Activated T-cell treated with anti-CD3 and anti-CD28 coated beads for 24 hours (primary cell): ENCODE measurements at places on chromosomes 1 and 21.

- no peak for DNase-seq
Observed at GRCh38 chr1:101302831-101303511, 66.2 kb downstream of the S1PR1 start.

DNA sequence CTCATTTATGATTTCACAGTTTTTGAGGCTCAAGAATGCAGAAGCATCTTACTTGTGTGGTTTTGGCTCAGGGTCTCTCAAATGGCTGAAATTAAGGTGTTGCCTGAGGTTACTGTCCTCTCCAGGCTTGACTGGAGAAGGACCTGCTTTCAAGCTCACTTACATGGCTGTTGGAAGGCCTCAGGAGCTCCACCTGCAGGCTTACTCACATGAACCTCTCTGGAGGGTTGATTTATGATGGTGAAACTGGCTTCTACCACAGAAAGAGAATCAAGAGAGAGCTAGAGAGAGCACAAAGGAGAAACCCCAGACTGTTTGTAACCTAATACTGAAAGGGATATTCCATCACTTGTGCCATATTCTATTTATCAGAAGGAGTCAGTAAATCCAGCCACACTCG lies 6.2 kb upstream of the KCNK2 start:
- no peak for DNase-seq

GRCh38 chr1:113876176-113876575 lies 4.7 kb upstream of the PTPN22 start:
- no peak for DNase-seq

- DNase-seq, result no peak
Observed at GRCh38 chr21:34582506-34583150, 32.3 kb downstream of the RCAN1 start.

DNA sequence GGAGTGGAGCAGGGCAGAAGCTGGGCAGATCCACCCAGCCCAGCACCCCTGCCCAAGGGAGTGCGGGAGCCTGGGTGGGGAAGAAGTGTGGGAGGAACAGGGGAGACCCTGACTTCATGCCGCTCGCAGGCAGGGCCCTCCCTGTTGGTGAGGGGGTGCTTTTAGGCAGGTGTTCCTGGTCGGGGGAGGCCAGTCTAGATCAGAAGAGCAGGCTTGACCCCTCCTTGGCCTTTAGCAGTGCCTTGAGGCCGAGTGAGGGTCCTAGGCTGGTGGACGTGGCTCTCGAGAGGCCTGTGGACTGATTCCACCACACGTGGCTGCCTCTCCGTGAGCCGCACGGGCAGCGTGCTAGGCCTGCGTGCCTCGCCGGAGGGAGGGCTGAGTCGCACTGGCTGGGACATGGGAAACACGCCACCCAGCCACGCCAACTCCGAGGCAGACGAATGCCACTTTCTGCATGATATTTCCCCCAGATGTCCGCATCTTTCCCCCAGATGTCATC lies 19.4 kb upstream of the COL18A1 start:
- no peak for DNase-seq

- DNase-seq, result no peak
Observed at GRCh38 chr21:34835526-34835925, 166.7 kb downstream of the CLIC6 start.

DNA sequence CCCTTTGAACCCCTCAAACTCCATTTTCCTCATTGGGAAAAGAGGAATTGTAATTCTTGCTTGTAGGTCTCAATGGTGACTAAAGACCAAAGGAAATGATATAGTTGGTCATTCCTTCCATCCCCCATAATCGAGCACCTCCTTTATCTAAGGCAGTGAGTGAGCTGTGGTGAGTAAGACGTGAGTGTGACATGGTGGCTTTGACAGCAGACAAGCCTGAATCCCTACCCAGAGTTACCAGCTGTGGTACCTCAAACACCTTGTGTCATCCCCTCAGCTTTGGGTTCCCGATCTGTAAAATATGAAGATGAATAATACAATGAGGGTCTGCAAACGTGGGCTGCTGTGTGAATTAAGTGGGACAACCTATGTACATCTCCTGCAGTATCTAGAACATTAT lies 8.4 kb downstream of the TRAF5 start:
- DNase-seq, result no peak

DNA sequence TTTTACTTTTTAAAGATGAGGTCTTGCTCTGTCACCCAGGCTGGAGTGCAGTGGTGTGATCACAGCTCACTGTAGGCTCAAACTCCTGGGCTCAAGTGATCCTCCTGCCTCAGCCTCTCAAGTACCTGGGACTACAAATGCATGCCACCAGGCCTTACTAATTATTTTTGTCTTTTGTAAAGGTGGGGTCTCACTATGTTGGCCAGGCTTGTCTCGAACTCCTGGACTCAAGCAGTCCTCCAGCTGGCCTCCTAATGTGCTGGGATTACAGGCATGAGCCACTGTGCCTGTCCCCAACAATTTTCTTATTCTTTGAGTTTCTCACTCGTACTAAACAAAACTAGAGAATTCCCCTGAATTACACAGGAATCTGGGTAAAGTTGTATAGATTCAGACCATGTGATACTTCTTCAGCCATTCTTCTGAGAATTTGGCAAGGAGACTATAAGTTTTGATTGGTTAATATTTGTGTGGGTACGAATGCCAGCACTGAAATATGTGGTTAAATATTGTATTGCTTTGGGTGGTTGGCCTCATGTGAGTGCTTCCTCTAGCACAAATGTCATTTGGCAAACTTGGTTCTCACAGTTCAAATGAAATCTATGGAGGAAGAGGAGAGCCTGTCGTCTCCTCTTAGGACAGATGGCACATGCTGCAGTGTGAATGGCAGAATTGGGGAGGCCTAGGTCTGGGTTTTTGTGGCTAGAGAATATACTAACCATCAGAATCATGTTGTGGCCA lies 104.9 kb downstream of the RUNX1 start:
- DNase-seq, result no peak

DNA sequence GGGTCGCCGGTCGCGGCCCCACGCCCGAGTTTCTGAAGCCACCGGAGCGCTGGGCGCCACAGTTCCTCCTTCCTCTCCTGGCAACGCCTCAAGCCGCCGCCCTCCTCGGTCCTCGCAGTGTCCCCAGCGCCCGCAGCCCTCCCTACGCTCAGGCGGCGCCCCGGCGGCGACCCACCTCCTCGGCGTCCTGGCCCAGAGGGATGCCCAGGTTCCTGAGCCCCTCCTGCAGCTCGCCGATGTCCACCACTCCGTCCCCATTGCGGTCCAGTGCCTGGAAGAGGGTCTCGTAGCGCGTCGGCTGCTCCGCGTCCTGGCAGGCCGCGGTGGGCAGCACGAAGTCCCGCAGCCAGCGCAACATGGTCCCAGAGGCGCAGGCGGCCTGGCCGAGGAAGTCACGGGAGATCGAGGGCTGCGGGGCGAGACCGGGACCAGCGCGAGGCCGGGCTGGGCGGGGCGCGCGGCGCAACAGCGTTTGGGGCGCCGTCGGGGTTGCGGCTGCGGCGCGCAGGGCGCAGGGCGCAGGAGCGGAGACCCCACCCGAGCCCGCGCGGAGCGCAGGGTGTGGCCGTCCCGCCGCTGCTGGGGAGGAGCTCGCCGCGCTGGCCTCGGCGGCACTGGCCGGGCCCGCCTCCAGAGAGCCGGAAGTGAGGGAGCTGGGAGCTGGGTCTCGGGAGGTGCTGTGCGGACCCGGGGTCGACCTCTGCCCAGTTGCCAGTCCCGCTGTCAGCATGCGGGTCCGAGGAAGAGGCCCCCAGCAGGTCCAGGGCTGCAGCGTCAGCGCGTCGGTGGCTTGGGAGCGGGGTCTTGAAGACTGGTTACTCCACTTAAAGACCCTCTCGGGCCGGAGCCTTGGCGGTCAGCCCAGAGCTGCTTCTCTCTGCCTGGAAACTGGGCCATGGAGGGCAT lies at the start of gene SLC25A24:
SLC25A24 (minus strand) TSS at position 563 of the 906 bp plus-strand sequence; CDS start at position 358, 205 bp downstream.
- peak; percentile 69 for DNase-seq

GRCh38 chr1:185080422-185080821 lies 35.1 kb downstream of the RNF2 start:
- no peak for DNase-seq

- DNase-seq, result peak; percentile 99
Observed at GRCh38 chr1:8878698-8879463, 395 bp upstream of the ENO1 start.

- DNase-seq, result no peak
Observed at GRCh38 chr21:27756191-27756590, 789.3 kb upstream of the ADAMTS5 start.

DNA sequence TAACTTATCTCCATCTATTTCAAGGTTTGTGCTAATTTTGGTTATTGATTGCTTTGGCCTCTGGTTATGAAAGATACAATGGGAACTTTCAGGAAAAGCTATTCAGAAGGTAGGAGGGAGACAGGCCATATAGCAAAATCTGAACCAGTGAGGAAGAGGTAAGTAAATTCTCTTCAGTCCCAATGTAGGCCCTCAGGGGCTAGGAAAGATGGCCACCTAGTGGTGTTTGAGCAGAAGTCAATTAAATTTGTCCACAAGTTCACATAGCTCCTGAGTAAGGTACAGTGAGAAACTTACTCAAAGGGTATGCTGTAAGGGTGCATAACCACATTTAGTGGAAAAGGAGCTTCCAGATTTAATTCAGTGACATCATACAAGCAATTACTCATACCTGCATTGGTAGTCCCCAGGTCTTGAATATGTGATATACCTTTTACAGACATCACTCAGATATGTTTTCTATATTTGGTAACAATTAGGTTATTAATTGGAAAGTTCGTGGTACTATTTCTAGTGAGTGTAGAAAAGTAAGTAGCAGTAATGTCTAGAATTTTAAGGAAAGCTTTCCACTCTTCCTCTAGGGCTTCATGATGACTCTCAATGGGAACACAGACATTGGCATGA lies 21.4 kb upstream of the FMO1 start:
- no peak for DNase-seq

DNA sequence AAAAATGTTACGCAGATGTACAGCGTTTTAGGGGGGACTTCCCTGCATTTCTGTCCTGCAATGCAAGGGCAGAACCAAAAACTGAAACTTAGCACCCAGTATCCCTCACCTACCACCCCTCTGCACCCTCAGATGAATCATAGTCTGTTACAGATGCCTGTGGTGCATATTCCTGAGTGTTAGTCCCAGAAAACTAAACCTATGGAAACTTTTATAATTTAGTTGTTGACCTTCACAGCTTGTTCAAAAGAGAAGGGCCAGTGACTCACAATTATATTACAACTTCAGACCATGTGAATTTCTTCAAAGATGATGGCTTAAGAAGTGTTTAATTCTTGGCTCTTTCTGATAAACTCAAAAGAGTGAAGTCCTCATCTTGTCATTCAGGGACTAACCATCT lies 5.8 kb downstream of the PTGER3 start:
- DNase-seq, result no peak

- no peak for DNase-seq
Observed at GRCh38 chr1:109138358-109138757, 24.4 kb downstream of the ELAPOR1 start.

DNA sequence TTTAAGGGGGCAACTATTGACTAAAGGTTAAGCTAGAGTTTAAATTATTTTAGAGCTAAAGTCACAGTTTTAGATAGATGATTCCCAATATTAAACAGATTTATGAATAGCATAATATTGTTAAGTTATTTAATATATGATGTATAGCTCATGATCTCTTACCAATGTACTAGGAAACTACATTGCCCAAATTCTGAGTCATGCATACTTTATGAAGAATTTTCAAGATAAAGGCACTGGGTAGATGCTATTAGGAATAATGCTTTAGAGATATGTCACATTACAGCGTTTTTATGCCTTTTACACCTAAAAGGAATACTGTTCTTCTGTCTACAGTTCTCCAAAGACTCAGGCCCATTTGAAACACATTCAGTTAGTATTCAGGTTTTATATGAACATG lies 215.1 kb downstream of the NCAM2 start:
- no peak for DNase-seq

- no peak for DNase-seq
Observed at GRCh38 chr21:36696390-36697059, 2.4 kb upstream of the SIM2 start.
